ENCODE measurements at places on chromosomes 5 and 9.
A peak's percentile ranks its signal among the peaks of the same experiment; 100 is the strongest.

DNA sequence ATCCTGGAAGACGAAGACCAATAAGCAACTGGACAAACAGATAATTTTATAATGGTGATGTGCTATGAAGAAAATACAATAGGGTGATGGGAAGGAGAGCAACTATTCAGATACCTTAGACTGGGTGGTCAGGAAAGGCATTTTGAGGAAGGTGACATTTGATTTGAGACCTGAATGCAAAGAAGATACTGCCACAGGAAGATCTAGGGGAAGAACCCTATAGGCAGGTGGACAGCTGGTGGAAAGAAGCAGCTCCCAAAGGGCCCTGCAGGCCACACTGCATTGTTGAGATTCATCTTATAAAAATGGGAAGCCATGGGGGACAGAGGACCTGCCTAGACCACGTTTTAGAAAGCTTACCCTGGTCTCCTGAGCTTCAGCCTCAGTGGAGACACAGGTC, 19.7 kb upstream of the CTNNA1 start:
- no peak for DNase-seq
- no peak overlapping the region for H3K4me3 ChIP-seq
- no peaks in the 10 kb centered on the region for H3K27me3 ChIP-seq
- H3K4me1 ChIP-seq = peaks cover 9% of the 10 kb centered on the region
- H3K27ac ChIP-seq = no peak overlapping the region

GRCh38 chr5:59773294-59773693, 120.2 kb downstream of the PDE4D start:
- no peaks in the 10 kb centered on the region for H3K36me3 ChIP-seq
- no peak overlapping the region for H3K4me3 ChIP-seq

DNA sequence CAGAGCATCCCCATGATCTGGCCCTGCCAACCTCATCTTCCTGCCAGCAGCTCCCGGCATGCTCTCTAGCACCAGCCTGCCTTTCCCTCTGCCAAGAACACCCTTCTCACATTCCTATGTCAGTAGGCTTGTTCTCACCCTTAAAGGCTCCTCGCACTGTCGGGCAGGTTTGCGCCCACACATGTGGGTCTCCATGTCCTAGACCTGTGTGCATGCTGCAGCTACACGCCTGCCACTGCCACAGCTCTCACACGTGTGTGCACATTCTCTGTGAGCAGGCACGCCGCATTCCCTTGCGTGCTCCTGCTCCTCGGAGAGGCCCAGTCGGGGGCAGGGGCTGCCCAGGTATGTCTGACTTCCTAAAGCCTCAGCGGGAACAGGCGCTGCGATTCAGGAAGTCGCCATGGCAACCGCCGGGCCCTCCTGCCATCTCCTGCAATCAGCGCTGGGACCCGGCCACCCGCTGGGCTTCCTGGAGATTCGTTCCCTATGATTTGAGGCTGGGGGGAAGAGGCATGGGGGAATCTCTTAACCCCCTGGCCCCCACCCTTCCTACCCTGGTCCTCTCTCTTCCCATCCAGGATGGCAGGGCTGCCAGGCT, 28.1 kb downstream of the NDUFA8 start:
- peak; percentile 65 for DNase-seq
- no peak overlapping the region for H3K4me3 ChIP-seq
- peaks cover 39% of the 10 kb centered on the region for H3K27me3 ChIP-seq

DNA sequence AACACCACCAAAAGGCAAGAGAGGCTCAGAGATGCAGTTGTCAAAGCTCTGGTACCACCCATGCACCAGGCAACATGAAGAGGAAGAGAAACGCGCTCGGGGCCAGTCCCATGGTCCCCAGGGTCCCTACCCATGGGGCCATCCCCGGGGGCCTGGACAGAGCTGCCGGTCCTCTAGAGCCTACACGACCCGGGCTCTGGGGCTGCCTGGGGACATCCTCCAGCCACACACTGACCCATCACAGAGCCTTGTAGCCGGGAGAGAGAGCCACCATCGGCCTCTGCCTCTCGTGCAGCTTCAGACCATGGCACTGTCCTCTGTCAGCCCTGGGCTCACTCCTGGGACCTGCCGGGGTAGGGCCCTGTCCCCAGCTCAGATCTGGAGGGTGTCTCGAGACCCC, 23.7 kb downstream of the VAV2 start:
- no peak overlapping the region for H3K27ac ChIP-seq
- H3K27me3 ChIP-seq = no peaks in the 10 kb centered on the region
- H3K36me3 ChIP-seq = peaks cover 18% of the 10 kb centered on the region
- no peak for DNase-seq

- no peak for DNase-seq
- H3K27ac ChIP-seq = peak overlapping the region; percentile 75
- no peaks in the 10 kb centered on the region for H3K36me3 ChIP-seq
- H3K4me1 ChIP-seq = peaks cover 88% of the 10 kb centered on the region
- H3K4me3 ChIP-seq = no peak overlapping the region
These were observed 141.3 kb downstream of the SCAMP1 start for GRCh38 chr5:78501411-78502352.

DNA sequence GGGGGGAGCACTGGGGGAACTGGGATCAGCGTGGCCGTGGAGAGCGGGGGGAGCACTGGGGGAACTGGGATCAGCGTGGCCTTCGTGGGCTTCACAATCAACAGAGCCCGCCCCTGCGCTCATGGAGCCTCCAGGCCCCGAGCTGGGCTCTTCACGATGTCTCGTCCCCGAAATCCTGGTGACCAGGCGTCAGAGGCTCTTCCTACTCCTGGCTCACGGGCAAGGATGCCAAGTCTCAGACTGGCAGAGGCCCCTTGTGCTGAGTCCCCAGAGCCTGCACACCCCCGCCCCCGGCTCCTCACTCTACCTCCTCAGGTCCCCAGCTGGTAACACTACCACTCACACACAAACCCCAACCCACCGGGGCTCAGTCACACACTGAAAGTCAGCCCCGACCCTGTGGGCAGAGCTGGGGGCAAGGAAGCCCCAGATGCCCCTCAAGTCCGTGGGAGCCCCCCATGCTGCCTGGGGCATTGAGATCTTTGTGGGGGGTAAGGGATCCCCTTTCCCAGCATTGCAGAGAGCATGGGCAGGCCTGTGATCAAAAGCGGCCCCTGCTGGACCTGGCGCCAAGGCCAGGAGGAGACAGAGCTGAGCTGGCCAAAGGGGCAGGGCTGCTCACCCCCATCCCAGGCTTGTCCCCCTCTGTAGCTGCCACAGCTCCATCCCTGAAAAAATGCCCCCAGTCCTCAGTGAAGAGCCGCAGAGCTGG, 26.7 kb downstream of the LHX3 start:
- no peak for DNase-seq
- no peak overlapping the region for H3K4me3 ChIP-seq
- peaks cover 15% of the 10 kb centered on the region for H3K27me3 ChIP-seq
- no peaks in the 10 kb centered on the region for H3K36me3 ChIP-seq
- H3K27ac ChIP-seq = no peak overlapping the region

DNA sequence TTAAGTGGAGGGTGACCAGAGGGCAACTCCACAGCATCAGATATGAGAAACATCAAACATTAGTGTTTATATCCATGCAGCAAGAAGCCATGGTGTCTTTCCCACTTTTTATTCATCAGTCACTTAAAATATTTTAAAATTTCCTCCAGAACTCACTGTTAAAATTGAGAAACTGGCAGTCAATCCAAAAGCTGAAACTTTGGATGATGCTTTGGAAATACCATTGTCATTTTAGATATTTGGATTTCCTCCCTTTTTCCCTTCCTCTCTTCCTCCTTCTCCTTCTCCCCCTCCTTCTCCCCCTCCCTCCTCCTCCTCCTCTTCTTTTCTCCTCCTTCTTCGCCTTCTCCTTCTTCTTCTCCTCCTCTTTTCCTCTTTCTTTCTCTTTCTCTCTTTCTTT, 33.1 kb upstream of the NTRK2 start:
- peaks cover 2% of the 10 kb centered on the region for H3K36me3 ChIP-seq
- no peak for DNase-seq
- H3K27me3 ChIP-seq = peaks cover 17% of the 10 kb centered on the region
- H3K4me3 ChIP-seq = no peak overlapping the region
- H3K27ac ChIP-seq = no peak overlapping the region

DNA sequence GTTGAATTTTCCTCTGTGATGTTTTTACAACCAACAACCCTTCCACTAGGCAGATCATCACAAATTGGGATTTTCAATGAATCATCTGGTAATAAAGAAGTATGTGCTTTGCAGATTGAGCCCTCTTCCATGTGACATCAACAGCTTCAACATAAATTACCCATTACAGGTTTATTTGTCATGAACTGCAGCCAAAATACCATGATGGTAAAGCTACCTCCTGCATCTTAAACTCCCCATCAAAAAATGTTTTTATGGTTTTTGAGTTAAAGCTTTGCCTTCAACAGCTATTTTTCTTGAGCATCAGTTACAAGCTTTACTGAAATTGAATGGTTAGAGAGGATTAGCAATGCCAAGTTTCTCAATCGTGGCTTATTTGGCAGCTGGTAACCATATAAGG, 211.4 kb upstream of the TUSC1 start:
- H3K4me3 ChIP-seq = no peak overlapping the region
- H3K4me1 ChIP-seq = no peaks in the 10 kb centered on the region
- H3K27ac ChIP-seq = no peak overlapping the region
- no peaks in the 10 kb centered on the region for H3K27me3 ChIP-seq
- no peaks in the 10 kb centered on the region for H3K36me3 ChIP-seq

DNA sequence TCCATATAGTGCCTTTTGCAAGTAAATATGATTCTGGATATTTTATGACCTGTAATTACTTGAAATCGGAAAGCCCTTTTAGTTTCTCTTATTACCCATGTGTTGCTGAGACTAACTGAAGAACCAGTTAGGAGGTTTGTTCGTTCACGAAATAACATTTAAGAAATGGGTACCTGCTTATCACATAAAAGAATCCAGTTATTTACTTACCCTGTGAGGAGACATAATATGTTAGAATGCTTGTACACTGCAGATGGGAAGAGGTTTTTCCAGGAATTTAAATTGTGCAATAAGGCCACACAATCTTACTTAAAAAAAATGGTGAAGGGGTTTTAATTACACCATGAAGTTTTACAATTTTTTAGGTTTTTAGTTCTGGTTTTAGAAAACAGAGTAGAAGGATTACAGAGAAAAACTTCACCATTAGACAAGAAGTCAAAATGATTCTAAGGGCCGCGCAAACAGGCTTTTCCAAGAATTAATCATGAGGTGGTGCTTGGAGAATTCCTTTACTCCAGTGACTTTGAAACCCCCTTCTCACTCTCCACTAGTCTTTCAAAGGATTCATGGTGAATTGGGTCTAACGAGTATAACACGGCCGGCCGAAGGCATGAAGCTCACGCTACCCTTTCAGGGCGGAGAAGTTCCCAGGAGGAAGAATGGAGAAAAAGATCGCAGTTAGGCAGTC, 1.1 kb upstream of the PTGER4 start:
- peak overlapping the region; percentile 75 for H3K4me3 ChIP-seq
- peaks cover 53% of the 10 kb centered on the region for H3K4me1 ChIP-seq
- DNase-seq = no peak
- peaks cover 3% of the 10 kb centered on the region for H3K36me3 ChIP-seq
- peaks cover 29% of the 10 kb centered on the region for H3K27me3 ChIP-seq

- H3K36me3 ChIP-seq = peaks cover 13% of the 10 kb centered on the region
- H3K27me3 ChIP-seq = no peaks in the 10 kb centered on the region
- peak overlapping the region; percentile 26 for H3K27ac ChIP-seq
- H3K4me3 ChIP-seq = no peak overlapping the region
- no peak for DNase-seq
- H3K4me1 ChIP-seq = peaks cover 4% of the 10 kb centered on the region
These were observed 32.3 kb upstream of the CDK5RAP2 start for GRCh38 chr9:120612218-120612617.

DNA sequence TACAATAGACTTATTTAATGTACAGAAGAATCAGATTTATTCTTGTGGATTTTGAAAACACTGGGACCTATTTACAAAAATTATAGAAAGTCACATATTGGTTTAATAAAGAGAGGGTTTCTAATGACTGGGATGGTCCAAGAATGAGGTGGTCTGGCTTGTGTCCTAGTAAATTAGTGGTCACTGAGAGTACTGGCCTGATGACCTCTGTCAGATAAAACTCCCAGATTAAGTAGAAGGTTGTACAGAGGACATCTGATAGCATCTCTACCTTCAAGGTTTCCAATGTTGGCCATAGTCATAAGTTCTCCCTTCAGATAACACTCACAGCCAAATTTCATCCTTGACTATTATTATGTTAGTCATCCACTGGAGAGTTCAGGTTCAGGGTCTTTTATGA, 692.9 kb downstream of the MTRR start:
- no peak overlapping the region for H3K4me3 ChIP-seq
- no peaks in the 10 kb centered on the region for H3K4me1 ChIP-seq
- H3K36me3 ChIP-seq = no peaks in the 10 kb centered on the region
- no peak for DNase-seq

- H3K36me3 ChIP-seq = no peaks in the 10 kb centered on the region
- H3K27me3 ChIP-seq = peaks cover 3% of the 10 kb centered on the region
- H3K4me1 ChIP-seq = peaks cover 8% of the 10 kb centered on the region
- H3K27ac ChIP-seq = peak overlapping the region; percentile 64
- DNase-seq = no peak
- no peak overlapping the region for H3K4me3 ChIP-seq
These were observed 25.3 kb upstream of the SLC1A3 start for GRCh38 chr5:36581070-36581469.

DNA sequence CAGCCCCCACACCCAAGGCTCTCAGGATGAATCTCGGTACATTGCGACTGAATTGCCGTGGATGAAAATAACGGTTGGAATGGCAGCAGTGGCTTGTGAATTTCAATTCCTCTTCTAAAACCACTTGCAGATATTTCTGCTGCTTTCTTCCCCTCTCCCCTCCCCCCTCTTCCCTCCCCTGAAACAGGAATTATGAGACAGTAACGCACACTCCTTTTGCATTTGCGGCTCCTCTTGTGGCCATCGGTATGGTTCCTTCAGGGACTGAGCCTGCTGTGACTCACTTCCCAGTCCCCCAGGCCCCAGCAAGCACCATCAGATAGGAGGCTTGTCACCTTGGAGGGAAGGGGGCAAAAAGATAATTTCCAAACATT, 9.7 kb downstream of the DCANP1 start:
- H3K27ac ChIP-seq = peak overlapping the region; percentile 87
- peaks cover 3% of the 10 kb centered on the region for H3K27me3 ChIP-seq
- H3K36me3 ChIP-seq = no peaks in the 10 kb centered on the region
- DNase-seq = no peak
- H3K4me3 ChIP-seq = no peak overlapping the region

DNA sequence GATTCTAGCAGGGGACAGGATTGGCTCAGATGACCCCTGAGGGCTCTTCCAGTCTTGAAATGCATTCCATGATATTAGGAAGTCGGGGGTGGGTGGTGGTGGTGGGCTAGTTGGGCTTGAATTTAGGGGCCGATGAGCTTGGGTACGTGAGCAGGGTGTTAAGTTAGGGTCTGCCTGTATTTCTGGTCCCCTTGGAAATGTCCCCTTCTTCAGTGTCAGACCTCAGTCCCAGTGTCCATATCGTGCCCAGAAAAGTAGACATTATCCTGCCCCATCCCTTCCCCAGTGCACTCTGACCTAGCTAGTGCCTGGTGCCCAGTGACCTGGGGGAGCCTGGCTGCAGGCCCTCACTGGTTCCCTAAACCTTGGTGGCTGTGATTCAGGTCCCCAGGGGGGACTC, 2.9 kb upstream of the MYOZ3 start:
- peaks cover 2% of the 10 kb centered on the region for H3K27me3 ChIP-seq
- H3K4me3 ChIP-seq = no peak overlapping the region
- peak overlapping the region; percentile 23 for H3K27ac ChIP-seq
- H3K4me1 ChIP-seq = peaks cover 31% of the 10 kb centered on the region
- no peak for DNase-seq
- H3K36me3 ChIP-seq = no peaks in the 10 kb centered on the region
